Stimulated activated naive CD8-positive, alpha-beta T cell treated with anti-CD3 and anti-CD28 coated beads, Interleukin-15, amount 100 ng/mL, for 72 hours (primary cell): ENCODE measurements at places on chromosomes 4 and X.
A peak's percentile ranks its signal among the peaks of the same experiment; 100 is the strongest.

GRCh38 chrX:39705290-39705689 is 392.5 kb downstream of the BCOR start:
- no peak for DNase-seq

GRCh38 chrX:46374371-46374770 is 170.8 kb downstream of the ZNF674 start:
- DNase-seq = no peak

DNA sequence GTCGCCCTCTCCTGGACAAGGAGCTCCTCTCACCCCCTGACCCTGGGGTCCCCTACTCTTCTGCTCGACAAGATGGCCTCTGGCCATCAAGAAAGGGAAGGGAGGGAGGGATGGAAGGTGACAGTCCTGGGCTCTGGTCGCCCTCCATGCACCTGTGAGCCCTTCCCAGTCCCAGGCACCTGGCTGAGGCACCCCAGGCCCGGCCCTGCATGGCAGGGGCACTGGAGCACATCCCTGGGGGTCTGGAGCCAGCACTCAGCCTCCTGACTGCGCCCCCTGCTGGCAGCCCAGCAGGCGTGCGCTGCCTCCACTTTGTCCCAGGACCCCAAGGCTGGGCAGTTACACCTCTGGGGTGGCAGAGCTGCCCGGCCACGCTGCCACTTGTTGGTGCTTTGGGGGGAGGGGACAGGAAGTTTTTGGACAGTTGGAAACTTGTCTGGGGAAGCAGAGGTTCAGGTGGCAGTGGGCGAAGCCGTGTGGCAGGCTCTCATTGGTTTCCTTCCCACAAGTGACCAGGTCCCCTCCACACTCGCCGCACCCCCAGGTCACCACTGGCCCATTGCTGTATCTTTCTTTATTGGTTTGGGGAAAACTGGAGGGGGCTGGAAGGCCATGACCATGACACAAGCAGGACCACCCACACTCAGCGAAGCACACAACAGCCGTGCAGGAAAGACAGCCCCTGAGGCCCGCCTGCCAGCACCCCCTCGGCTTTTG is 4.3 kb downstream of the PNCK start:
- peak; percentile 40 for DNase-seq

DNA sequence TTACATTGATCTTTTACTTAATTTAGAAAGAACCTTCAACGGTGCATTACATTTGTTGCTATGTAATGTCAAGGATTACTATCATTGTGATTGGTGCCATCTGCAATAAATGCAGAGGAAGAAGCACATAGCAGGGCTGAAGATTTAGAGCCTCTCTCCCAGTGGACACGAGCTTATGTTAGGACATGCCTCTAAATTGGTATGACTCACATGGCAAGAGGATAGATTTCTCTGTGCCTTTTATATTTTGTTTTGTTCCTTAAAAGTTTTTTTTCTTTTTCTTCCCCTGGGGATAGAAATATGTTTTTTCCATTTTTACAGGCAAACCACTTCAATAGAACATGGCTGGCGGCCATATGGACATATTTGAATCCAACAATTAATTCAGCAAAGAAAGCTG is 205.0 kb upstream of the HAND2 start:
- DNase-seq = no peak

- DNase-seq = no peak
Measured at GRCh38 chrX:154084449-154085300, 12.8 kb downstream of the MECP2 start.

DNA sequence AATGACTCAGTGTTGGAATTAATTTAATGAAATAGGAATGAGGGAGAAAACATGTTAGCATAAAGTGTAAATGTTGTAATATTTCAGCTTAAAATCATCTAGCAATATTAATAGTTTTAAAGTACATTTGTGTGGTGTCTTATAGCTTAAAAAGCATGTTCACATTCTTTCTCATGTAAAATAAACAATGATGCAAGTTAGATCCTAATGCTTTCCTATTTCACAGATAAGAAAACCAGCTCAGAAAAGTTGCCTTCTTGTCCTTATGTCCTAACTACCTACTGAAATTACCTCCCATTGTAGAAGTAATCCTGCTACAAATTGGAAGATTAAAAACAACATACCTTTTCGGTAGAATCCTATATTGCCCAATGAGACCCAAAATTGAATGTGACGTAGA is 40.9 kb upstream of the PRDM8 start:
- no peak for DNase-seq

DNA sequence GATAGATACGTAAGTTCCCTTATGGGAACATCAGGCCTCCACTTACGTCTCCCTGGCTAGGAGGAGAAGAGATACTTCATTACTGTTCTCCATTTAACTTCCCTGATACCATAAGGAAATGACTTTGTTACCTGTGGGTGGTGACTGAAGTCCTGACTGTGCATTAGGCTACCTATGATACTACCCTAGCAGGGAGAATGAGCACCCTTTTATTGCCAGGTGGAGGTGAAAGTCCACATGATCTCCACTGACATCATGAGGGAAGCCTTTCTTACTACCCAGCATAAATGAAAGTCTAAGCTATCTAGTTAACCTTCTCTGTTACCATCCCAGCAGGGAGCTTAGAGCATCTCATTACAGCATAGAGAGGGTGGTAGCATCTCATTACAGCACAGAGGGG is 24.4 kb upstream of the LAMTOR3 start:
- DNase-seq = no peak

DNA sequence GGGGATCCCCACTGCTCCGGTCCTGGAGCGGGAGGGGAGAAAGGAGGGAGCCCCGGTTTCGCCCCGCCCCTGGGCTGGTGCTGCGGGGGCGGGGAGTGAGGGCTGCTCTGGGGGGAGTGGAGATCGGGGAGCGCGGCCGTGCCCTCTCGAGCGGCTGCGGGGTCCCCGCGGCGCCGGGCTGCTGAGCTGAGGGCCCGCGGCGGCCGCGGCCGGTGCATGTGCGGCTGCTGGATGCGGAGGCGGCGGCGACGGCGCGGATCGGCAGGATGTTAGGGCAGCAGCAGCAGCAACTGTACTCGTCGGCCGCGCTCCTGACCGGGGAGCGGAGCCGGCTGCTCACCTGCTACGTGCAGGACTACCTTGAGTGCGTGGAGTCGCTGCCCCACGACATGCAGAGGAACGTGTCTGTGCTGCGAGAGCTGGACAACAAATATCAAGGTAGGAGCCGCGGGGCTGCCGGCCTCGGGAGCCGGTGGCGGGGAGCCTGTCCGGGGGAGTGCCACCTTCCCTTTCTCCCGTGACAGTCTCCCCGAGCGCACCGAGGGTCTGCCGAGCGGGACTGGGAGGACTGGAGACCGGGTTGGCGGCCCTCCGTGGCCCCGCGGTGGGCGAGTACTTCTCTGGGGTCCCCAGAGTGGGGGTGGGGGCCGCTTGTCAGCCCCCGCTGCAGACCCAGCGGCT is at the start of gene ING2:
Gene ING2 (plus strand): TSS at position 129 of the 681 bp plus-strand sequence. CDS start 138 bp downstream, at position 267.
- no peak for DNase-seq

GRCh38 chr4:16617011-16617410 is 281.4 kb downstream of the LDB2 start:
- DNase-seq = no peak

- no peak for DNase-seq
Measured at GRCh38 chr4:20532871-20533870, 167.1 kb upstream of the PACRGL start.

DNA sequence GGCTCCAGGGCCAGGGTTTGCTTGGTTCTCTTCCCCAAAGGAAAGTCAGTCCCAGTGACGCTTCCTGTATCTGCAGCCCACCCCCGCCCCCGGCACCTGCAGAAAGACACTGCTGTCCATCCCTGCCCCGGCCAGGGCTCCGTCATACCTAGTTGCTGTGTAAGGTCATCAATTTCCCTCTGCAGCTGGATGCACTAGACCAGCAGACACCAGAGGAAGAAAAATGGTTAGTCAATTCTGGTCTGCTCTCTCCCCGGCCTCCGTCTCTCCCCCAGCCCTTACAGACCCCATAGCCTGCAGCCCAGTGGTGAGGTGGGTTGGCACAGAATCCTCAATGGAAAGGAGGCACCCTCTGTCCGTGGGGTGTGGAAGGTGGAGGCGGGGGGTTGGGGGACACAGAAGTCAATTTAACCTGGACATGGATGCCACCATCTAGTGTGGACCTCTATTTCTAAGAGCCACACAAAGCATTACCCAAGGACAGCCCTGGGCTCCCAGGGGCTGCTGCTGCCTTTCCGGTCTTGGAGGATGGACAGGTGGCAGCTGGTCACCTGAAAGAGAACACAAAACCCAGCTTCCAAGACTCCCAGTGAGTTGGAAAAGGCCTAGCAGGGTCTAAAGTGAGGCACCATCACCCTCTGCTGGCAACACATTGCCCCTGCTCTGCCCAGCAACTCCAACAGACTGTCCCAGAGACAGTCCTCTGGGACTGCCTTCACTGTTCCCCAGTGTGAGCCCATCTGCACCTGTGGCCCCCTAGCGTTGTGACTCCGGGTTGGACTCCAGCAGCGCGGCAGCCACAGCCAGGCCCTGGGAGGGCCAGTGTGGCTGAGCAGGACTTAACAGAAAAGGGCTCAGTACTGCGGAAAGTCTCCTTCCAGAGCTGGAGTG is 40.2 kb upstream of the NHSL2 start:
- no peak for DNase-seq

DNA sequence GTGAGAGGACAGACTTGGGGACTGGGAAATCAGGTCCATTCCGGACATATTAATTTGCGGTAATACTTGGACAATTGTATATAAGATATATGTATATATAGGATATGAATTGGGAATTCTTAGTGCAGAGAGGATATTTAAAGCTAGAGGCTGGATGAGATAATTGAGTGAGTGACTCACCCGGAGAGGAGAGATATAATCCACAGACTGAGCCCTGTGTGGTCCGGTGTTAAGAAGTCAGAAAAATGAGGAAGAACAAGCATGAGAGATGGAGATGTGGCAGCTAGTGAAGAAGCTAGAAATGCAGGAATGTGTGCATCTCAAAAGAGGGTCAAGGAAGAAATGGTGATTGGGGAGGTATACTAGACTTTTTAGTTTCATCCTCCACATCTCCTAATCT is 336.2 kb downstream of the SLC7A11 start:
- no peak for DNase-seq

DNA sequence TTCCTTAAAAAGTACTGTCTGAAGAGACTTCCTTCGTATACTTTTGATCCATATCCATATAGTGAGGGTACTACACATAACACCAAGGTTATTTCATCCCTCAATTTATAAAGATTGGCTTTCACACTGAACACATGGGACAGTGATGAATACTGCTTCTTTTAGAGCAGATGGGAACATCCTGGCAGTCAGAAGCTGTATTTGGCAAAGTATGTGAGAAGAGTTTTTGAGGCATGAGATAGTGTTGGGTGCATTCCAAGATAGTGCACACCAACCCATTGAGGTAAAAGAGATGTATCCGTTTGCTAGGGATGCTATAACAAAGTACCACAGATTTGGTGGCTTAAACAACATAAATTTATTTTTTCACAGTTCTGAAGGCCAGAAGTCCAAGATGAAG is 141.1 kb downstream of the MOSPD2 start:
- no peak for DNase-seq

- DNase-seq = no peak
Measured at GRCh38 chr4:125781651-125782050, 466.9 kb downstream of the FAT4 start.

GRCh38 chr4:40365766-40366165 is 30.6 kb downstream of the CHRNA9 start:
- DNase-seq = no peak

GRCh38 chrX:135421932-135422809 is at the start of gene SMIM10L2A:
SMIM10L2A (plus strand) TSS chrX:135421944; CDS start chrX:135422132, 188 bp downstream.
- DNase-seq = peak; percentile 28

DNA sequence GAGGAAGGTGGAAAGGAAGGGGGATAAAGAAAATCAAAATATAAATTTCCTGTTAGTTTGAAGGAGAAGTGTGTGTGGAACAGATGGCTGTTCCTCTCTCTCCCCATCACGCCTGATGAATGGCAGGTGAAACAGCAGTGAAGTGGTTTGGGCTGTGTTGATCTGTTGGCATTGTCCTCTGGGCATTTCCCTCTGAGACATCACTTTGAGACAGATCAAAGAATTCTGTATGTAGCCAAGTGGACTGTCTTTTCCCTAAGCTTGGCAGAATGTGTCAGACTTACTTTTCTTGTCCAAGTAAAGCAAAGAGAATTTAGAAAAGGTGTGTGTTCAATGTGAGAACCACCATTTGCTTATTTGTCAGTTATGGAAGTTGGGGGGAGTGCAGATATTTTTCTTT is 47.5 kb downstream of the SEPTIN11 start:
- DNase-seq = no peak
